ENCODE measurements at places on chromosomes 7 and 10.

GRCh38 chr10:64090865-64091264, 569.7 kb downstream of the REEP3 start:
- DNase-seq = no peak

GRCh38 chr10:100327718-100328009, 2.4 kb downstream of the PKD2L1 start:
- DNase-seq = no peak

- no peak for DNase-seq
Measured at GRCh38 chr7:874031-874749, 2.2 kb upstream of the GET4 start.

- DNase-seq = no peak
Measured at GRCh38 chr10:96613576-96613975, 26.8 kb upstream of the TM9SF3 start.

DNA sequence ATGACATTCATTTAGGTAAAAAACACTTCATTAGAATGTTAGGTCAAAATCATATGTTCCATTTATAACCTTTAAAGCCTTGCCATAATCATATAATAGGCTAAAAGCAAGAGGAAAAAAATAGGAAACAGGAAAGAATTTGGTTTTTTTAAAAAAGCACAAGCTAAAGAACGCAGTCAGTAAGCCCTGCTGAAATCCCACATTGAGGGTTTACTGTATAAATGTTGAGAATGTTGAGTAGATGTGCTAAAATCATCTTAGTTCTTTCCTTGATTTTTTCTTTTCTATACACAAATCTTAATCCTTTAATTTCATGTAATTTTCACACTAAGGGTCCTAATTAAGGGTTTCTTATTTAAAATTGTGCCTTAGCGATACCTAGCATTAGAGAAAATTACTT, 133.0 kb downstream of the TSPAN12 start:
- no peak for DNase-seq

DNA sequence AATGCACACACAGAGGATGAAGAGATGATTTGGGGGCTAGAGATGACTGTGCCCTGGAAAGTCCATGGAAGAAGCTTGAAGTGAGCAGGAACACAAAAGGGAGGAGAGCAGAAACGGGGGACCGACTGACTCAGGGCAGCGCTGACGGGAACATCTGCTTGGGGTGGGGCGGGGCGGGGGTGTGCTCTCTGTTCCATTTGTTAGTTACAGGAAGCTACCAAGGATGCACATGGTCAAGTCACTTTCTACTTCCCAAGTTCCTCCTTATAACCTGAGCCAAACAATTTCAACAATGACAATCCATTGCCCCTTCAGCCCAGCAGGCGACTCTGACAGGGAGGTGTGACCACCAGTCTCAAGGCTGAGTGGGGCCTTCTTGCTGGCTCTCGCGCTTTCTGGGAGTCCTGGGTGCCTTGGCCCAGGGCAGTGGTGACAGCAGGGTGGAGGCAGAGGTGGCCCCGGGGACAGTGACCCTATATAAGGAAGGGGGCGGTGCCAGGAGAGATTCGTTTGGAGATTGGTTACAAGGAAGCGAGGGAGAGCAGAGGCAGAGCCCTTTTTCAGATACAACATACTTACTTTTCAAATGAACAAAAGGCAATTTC, 39.6 kb downstream of the CLEC2L start:
- DNase-seq = no peak

DNA sequence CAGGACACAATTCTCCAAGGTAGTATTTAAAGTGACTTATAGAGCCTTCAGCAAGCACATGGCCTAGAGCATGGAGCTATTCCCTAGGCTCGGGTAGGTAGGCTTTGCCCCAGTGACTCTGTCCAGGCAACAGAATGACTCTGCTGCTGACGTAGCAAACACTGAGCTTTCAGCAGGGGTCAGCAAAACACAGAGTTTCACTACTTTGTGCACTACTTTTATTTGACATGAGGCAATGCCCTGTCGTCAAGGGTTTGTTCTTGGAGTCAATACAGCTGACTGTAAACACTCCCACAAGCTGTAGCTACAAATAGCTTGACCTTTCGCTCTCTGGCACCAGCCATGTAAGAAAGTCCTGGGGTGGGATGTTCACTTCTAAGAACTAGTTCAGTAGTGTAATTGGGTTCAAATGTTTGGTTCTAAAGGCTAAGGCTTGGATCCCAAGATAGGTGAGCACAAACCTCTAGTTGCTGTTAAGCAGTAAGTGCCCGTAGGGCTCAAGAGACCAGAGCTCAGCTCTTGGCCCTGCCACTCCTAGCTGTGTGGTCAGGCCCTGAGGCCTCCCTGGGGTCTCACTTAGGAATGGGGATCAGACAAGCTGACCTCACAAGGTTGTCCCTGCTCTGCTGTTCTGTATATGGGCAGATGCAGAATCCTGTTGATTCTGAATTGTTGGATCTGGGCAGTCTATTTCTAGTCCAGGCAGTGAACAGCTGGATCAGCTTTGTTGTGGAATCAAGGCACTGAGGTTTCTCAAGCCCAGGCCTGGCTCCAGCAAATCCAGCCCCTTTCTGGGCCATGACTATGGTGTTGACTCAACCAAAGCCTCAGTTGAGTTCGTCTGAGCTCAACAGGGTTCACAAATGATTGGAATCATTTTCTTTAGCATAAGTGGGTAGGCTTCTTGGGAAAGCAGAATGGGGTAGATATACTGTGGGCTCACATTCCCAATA, 10.7 kb downstream of the NODAL start:
- DNase-seq = no peak

GRCh38 chr7:47442605-47442865, 139.4 kb downstream of the TNS3 start:
- no peak for DNase-seq

DNA sequence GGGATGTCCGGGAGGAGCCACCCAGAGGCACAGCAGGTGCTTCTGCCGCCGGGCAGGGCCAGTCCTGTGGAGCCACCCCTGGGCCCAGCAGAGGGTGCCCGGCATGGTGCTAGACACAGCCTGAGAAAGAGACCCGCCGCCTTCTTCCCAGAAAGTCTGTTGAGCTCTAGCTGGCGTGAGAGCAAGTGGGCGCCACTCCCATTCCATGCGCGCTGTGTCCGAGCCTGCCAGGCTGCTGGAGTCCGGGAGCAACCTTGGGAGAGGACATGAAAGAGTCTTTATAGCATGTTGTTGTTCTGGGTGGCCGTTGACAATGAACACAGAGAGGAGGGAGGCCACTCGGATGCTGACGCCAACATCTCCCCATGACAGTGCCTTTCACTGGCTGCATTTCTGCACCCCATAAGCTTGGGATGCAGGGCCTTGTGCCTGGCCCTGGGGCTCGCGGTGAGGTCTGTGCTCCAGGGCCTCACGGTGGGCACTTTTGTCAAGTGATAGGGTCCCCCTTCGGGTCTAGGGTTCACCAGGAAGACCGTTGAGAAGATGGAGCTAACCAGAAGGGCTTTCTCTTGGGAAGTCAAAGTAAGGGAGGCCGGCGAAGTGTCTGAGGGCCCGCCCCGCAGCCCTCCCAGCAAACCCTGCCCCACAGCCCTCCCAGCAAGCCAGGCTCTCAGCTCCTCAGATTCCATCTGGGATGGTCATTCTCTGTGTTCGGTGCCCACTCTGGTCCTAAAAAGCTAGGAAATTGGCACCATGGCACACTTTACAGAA, 47.3 kb downstream of the NKX6-2 start:
- no peak for DNase-seq

DNA sequence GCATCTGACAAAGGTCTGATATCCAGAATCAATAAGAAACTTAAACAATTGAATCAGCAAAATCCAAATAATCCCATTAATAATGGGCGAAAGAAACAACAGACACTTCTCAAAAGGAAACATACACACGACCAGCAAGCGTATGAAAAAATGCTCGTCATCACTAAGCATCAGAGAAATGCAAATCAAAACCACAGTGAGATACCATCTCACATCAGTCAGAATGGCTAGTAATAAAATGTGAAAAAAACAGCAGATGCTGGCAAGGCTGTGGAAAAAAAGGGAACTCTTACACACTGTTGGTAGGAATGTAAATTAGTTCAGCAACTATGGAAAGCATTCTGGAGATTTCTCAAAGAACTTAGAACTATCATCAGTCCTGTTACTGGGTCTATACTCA, 496.7 kb downstream of the SH2D4B start:
- DNase-seq = no peak

DNA sequence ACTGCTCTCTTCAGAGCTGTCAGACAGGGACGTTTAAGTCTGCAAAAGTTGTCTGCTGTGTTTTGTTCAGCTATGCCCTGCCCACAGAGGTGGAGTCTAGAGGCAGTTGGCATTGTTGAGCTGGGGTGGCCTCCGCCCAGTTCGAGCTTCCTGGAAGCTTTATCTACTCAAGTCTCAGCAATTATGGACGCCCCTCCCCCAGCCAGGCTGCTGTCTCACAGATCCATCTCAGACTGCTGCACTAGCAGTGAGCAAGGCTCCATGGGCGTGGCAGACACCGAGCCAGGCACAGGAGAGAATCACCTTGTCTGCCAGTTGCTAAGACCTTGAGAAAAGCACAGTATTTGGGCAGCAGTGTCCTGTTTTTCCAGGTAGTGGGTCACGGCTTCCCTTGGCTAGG, 98.1 kb downstream of the SDHAF3 start:
- DNase-seq = no peak

GRCh38 chr10:51596695-51597094, 102.7 kb downstream of the CSTF2T start:
- DNase-seq = no peak

GRCh38 chr7:12066004-12066403, 145.1 kb upstream of the TMEM106B start:
- no peak for DNase-seq

DNA sequence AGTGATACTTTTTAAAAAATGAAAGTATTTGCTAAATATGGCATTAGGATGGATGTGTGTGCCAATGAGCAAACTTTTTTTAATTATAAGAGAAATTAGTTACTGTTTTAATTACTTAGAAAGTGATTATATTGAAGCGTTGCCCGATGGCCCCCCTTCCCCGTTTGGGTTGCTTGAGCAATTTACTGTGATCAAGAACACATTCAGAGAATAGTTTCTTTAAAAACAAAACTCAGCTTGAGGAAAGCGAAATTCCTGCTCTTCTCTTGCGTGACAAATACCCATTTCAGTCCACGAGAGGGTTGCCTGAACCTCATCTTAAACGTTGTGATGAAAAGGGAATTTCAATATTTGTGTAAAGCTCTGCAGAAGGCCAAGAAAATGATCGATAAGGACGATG, 234.1 kb downstream of the GATA3 start:
- no peak for DNase-seq

Data from omental fat pad (tissue), 4 donors.